Immature natural killer cell (primary cell): ENCODE measurements at places on chromosomes 5 and 9.

GRCh38 chr5:170746075-170746960 is 37.2 kb upstream of the GABRP start:
- no peak for DNase-seq

GRCh38 chr9:108191065-108191464 is 664.7 kb downstream of the ACTL7B start:
- DNase-seq = no peak

DNA sequence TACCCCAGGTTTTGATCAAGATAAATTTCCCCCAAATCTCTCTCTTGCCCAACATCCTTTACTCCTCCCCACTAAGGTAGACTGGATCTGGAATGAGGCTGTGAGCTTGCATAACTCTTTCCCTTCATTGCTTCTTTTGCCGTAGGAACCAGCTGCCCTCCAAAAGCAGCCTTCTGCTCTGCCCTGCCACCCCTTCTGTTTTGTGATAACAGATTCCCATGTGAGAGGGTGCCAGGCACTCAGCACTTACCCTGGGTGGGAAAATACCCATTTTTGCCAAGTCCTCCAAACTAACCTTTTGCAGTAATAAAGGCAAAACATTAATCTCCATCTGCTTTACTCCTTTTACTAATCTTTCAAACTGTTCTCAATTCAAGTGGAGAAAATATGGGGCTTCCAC is 182.6 kb downstream of the ASTN2 start:
- no peak for DNase-seq

DNA sequence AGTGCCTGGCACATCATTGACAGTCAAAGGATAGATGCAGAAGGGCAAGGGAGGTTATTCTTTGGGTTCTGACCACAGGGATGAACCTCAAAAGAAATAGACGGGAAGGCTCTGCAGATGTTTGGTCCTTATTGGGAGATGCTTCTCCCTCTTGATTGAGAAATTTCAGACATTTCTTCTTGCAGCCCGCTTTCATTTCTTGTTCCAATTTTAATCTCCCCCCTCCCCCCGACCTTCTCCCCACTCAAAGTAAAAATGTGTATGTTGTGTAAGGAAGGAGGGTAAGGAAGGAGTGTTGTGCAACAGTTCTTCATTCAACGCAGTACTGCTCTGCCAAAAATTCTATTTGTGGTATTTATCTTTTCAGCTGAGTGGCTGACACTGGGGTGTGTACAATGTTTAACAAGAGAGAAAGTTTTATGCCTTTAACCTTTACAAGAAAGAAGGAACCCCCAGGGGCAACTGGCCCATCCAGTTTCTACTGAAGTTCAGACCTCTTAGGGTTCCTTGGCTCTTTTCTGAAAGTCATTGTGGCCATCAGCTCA is 46.3 kb upstream of the TNFSF15 start:
- no peak for DNase-seq

DNA sequence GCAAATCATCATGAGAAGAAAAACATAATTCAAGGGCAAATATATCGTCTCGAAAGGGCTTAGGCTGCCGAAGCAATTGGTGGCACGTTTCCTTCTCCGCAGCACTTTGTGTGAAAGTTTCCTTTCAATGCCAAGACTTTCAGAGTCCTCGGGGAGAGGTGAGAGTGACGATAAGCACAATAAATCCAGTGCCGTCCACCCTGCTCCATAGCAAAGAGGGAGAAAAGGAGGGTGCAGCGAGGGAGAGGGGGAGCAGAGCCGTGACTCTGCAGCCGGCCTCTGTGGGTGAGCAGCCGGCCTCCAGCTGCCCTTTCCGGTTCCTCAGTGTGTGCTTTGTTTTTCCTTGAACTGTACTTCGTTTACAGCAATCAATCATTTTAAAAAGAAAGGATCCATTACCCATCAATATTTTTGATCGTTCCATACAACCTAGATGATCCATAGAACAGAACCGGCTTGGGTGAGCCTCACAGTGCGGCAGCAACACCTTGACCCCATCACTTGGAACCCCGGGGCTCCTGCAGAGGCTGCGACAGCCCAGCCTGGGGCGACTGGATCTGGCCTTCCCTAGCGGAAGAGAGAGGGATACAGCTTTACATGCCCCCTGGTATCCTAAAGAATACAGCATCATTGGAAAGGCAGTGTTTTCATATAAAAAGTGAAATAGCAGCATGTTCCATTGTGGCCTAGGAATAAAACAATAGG is 247.0 kb upstream of the IRX4 start:
- no peak for DNase-seq

DNA sequence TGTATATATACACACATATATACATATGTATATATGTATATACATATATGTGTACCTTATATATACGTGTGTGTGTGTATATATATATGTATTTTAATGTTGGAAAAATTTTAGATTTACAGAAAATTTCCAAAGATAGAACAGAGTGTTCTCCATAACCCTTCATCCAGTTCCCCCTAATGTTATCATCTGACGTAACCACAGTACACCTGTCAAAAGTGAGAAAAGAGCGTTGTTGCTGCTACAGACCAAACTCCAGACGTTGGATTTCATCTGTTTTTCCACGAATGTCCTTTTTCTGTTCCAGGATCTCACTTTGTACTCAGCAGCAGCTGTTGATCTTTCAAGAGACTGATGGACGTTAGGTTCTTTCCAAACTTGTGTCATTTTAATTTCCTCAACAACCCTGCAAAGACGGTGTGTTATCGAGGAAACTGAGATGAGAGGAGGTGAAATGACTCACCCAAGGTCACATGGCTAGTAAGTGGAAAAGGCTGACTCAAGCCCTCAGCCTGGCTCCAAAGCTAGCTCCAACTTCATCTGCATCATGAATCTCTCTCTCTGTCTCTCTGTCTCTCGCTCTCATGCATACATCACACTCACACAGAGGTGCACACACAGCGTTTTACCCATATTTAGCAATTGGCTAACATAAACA is 17.0 kb upstream of the NTNG2 start:
- no peak for DNase-seq
